ENCODE measurements at places on chromosomes 3 and 15.

DNA sequence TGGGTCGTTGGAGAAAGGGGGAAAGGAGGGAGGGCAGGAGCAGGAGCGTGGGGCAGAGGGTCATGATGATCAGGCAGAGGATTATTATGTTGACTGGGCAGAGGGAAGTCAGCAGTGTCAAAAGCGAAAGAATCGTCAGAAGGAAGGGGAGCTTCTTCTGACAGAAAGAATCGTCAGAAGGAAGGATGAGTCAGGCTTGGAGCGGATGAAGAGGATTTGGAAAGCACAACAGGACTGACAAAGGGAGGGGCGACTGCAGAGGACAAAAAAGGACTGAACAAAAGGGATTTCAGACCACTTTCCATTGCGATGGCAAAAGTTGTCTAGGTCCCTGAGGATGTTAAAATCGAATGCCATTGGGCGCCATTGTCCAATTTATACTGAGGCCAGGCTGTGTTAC lies 1053.5 kb downstream of the SI start:
- DNase-seq = no peak

- no peak for DNase-seq
These were observed 701.4 kb downstream of the FHIT start for GRCh38 chr3:60549863-60550262.

DNA sequence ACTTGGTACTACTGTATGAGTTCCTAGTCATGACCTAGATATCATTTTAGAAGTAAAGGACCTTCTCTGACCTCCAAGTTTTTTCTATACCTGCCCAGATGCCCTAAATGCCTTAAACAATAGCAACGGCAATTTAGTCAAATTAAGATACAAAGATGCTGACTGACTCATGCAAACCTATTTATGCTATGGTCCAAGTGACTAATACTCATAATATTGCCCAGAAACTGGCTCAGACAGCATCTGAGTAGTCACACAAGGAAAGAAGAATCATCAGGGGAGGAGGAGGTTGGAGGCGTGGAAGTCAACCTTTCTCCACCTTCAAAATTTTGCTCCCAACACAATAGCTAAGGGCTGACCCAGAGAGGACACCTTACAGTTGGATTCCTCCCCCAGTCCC lies 6.8 kb downstream of the FYCO1 start:
- DNase-seq = peak; percentile 50

GRCh38 chr15:69573815-69574475 lies 121.3 kb downstream of the RPLP1 start:
- DNase-seq = no peak

GRCh38 chr3:58563386-58564035 lies 13.7 kb downstream of the FAM107A start:
- DNase-seq = peak; percentile 64

DNA sequence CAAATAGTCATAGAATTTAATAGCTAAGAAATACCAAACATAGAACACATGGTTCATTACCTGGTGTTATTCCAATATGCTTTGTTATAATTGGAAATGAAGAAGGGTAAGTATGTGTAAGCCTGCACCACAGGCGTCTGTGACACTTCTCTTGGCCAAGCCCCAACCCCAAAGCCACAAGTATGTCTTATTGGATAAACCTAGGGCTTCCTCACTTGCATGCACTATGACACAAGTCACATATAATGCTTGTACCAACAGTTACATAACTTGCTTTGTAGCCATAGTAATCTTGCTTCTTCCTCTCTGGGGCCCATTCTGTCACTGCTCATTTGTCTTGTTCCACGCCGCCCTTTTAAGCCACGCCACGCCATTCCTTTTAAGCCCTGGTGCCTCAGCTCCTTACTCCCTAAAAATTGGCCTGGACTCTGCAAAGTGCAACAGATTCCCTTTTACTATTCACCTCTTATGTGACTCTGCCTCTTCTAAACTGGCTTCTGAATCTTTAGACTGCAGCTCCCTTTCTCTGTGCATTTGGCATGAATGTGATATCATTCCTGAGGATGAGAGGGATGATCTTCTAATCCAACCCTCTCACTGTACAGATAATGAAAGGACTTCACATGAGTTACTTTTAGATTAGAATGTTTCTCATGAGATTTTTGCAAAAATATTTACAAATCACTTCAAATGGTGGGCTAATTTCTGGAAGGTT lies 48.1 kb upstream of the EPHA3 start:
- DNase-seq = no peak

GRCh38 chr3:159776779-159777178 lies 211.9 kb upstream of the IL12A start:
- no peak for DNase-seq

GRCh38 chr15:89760303-89761008 lies 9.4 kb upstream of the MESP1 start:
- peak; percentile 76 for DNase-seq

DNA sequence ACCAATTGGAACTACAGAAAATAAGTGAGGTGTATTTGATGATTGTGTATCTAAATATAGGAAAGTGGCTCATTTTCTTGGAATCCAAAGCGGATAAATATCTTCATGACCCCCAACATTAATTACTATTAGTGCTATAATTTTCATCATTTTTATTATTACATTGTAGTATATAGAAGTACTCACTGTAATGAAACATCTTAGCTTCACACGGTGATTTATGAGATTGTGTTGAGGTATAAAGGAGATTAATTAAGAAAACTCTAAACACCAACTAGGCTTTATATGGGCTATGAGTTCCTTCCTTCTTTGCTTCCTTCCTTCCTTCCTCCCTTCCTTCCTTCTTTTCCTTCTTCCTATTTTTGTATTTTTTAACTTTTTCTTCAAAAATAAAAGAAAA lies 52.2 kb downstream of the EPHA3 start:
- DNase-seq = no peak

GRCh38 chr3:126155280-126155640 lies 25.1 kb downstream of the ALDH1L1 start:
- DNase-seq = no peak

DNA sequence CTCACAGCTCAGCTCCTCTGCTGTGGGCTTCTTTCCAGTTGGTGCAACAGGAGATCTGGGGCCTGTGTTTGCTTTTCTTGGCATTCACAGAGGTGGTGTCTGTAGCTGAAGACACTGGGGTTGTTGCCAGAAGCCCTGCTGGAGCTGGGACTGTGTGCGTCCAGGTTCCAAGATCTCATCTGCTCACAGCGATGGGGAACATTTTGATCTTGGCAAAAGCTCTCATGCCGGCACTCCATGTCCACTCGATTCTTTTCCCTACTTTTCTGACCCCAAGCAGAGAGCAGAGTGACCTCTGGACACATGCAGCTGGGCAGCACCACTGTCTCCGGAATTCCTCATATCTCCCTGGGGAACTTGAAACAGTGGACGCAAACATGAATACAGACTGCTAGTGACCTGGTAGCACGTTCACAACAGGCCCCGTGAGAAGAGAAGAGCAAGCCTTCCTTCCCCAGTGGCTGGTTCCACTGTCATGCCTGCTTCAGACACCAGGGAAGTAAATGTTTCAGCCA lies 36.1 kb upstream of the MECOM start:
- DNase-seq = no peak

GRCh38 chr15:79209116-79209515 lies 73.4 kb upstream of the ANKRD34C start:
- no peak for DNase-seq

GRCh38 chr15:57662802-57663201 lies 43.7 kb upstream of the POLR2M start:
- no peak for DNase-seq

- DNase-seq = no peak
These were observed 527.9 kb upstream of the NAALADL2 start for GRCh38 chr3:174331095-174331800.

- peak; percentile 15 for DNase-seq
These were observed 32.9 kb downstream of the SEMA6D start for GRCh38 chr15:47750030-47750739.

DNA sequence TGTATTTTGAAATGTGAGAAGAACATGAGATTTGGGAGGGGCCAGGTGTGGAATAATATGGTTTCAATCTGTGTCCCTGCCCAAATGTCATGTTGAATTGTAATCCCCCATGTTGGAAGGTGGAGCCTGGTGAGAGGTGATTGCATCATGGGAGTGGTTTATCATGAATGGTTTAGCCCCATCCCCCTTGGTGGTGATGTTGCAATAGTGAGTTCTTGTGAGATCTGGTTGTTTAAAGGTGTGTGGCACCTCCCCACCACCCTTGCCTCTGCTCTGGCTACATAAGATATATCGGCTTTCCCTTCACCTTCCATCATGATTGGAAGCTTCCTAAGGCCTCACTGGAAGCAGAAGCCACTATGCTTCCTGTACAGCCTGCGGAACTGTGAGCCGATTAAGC lies 23.9 kb upstream of the TMEM108 start:
- DNase-seq = no peak

- DNase-seq = no peak
These were observed 146.8 kb downstream of the EPHB1 start for GRCh38 chr3:134941820-134942219.

DNA sequence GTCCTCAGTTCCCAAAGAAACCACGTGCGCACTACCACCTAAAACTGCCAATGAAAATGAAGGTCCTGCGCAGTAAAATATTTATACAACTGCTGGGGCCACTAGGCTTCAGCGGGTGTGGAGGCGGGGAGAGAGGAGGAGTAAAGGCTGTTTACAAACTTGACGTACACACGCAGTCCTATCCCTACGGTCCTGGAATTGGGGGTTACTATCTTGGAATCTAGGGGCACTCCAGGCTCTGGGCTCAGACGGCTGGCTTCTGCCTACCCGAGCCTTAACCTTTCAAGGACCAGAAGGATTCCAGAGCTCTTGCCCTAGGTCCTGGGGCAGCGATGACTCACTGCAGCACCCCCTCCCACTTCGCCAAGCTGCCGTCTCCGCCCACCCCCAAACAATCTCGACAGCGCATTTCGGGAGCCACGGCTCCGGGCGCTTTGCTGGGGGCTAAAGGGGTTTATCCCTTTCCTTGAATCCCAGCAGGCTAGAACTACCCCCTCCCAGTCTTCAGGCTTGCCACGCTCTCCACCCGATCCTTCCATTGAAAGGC lies 3.0 kb downstream of the ADAMTS9 start:
- DNase-seq = no peak

GRCh38 chr15:75945953-75946352 lies 42.3 kb downstream of the FBXO22 start:
- no peak for DNase-seq

GRCh38 chr15:73081321-73081958 lies 29.2 kb downstream of the NEO1 start:
- peak; percentile 2 for DNase-seq

DNA sequence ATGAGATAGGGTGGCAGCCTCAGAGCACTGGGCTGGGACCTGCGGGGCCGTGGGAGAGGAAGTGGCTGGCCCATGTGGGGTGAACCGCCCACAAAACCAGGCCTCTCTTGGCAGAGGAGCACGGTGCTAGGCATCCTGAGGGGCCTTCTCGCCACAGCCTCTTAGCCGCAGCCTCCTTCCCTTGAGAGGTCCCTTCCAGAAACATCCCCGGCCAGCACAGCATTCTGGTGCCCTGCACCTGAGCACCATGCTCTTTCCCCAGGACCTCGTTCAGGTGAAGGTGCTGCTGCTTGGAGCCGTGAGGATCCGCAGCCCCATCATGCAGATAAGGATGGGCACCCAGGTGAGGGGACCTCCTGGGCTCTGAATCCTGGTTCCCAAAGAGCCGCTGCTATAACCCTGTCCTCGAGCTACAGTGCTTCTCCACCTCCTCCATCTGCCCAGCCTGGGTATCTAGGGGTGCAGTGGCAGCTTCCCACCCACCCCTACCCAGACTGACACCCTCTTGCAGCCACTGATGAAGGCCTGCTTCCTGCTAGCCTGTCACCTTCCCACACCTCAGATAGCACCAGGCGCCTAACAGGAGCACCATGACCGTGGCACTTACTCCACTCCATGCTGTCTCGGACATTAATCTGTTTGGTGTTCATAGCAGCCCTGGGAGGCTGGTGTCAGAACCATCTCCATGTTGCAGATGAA lies 11.2 kb upstream of the TXNRD3 start:
- DNase-seq = no peak

DNA sequence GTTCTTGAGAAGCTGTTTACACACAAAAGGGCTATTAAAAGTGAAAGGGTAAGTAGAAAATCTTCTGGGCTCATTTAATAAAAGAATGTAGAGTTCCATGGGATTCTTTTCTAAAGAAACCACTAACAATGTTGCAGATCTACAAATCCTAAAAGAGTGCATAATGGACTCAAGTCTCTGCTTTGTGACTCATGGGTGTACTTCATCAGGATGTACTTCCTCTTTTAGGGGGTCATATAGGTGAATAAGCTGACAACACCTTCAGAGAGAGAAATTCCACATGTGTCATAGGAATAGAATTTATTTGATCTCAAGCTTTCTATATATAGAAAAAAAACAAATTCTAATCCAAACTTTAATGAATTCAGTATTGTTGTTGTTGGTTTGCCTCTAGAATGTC lies 355.5 kb downstream of the TIGIT start:
- peak; percentile 5 for DNase-seq
